ENCODE measurements at places on chromosomes 3 and 15.

- peak; percentile 56 for DNase-seq
These were observed 51.0 kb upstream of the SSR3 start for GRCh38 chr3:156605686-156606605.

GRCh38 chr3:124275412-124275811 is 283.5 kb upstream of the ROPN1 start:
- no peak for DNase-seq

GRCh38 chr3:61066800-61067199 is 184.5 kb downstream of the FHIT start:
- no peak for DNase-seq

GRCh38 chr3:169792359-169792758 is 19.2 kb downstream of the MYNN start:
- DNase-seq: no peak

- no peak for DNase-seq
These were observed 67.3 kb downstream of the VGLL4 start for GRCh38 chr3:11576453-11576852.

DNA sequence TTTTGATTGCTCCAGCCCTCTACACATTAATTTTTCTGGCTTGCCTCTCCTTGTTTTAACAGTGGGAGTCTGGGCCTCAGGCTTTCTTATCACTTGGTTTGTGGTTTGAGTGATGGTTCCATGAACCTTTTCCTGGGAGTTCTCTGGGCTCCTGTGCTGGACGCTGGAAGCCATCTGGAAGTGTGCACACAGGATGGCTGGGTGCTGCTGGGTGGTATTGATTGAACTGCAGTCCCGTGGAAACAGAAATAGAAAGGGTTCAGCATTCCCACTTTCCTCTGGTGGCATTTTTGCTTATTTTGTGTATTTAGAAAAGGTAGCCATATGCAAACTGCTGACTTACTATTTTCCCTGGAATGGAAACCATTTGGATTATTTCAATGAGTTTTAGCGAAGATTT is 25.6 kb downstream of the MITF start:
- DNase-seq: no peak

DNA sequence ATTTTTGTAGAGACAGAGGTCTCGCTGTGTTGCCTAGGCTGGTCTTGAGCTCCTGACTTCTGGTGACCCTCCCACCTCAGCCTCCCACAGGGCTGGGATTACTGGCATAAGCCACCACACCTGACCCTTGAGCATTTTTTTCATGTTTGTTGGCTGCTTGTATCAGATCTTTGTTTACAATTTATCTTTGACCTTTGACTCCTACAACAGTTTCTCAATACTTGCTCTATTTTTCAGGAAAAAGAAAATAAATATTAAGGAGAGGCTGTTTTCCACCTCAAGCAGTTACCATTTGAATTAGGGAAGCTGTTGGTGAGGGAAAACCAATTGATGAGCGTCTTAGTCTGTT is 44.5 kb downstream of the LIMD1 start:
- no peak for DNase-seq

DNA sequence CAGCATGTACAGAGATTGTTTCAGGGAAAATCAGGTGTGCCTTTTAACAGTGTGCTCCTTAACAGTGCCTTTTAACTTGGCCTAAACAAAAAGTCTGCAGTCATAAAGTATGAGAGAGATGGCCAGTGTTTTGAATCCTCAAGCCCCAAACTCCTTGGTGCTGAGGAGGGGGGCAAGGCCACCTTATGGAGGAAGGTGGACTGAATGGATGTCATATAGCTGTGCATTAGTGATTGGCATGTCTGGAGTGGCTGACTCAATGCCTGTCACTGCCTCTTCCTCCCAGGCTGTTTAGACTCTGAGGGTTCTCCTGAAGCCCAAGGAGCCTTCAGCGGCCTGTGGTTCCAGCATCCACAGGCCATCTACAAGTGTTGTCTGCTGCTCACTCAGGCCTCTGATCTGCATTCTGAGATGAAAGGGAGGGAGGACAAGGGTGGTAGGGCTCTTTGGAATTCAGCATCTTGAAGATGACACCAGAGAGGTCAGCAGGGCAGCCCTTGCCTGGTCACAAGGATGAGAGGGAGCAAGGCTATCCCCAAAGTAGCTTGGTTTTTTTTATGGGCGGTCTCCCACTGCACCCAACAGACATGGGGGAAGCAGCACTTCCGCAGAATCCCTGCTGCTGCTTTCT is 1.5 kb downstream of the FOXL2NB start:
- peak; percentile 10 for DNase-seq

GRCh38 chr15:57385923-57386390 is 9.7 kb downstream of the CGNL1 start:
- no peak for DNase-seq

GRCh38 chr15:31341071-31341470 is 14.4 kb downstream of the KLF13 start:
- no peak for DNase-seq

All from epithelial cell of esophagus (primary cell).